ENCODE measurements at places on chromosomes 6 and 20.

DNA sequence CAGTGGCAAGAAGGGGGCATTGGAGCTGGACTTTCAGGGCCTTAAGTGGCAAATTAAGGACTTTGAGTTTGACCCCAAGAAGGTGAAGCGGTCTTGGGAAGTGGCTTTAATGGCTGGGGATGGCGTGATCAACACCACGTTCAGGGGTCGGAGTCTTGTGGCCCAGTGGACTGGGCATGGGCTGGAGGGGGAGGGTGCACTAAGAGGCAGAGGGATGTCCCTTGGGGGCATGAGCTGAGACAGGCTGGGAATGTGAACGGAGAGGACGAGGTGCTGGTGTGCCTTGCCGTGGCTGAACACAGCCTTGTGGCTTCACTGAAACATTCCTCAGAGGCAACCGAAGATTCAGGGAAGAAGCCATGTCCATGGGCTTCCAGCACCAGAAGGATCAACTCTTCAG is 227.0 kb downstream of the SYNDIG1 start:
- DNase-seq, result no peak

- DNase-seq, result no peak
Measured at GRCh38 chr6:90005048-90005827, 111.0 kb downstream of the GJA10 start.

- no peak for DNase-seq
Measured at GRCh38 chr20:9276966-9277468, 208.1 kb downstream of the PLCB4 start.

GRCh38 chr20:36932476-36933426 is 18.8 kb downstream of the SAMHD1 start:
- DNase-seq, result no peak

GRCh38 chr20:48265791-48266190 is 480.5 kb upstream of the SULF2 start:
- DNase-seq, result no peak

DNA sequence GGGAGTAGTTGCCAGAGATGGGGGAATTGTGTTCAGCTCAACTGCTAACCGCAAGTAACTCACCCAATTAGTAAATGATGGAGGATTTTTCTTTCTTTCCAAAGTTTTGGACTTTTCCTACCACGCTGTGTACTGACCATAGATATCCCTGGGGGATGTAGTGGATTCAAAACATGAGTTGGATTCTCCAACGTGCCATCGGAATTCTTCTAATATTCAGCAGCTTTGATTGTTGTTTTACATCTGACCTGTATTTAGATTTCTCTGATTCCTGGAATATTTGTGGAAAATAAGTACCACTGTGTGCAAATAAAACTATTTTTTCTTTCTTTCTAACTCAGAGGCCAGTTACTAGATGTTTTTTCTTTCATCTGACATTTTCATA is 1.1 kb downstream of the CCDC170 start:
- DNase-seq, result no peak

- no peak for DNase-seq
Measured at GRCh38 chr20:25256226-25256859, 8.5 kb downstream of the PYGB start.

GRCh38 chr6:123625696-123626095 is 11.1 kb downstream of the TRDN start:
- DNase-seq, result no peak

GRCh38 chr20:64006902-64007301 is 26.0 kb downstream of the PRPF6 start:
- no peak for DNase-seq

All from stimulated activated CD4-positive, alpha-beta T cell treated with anti-CD3 and anti-CD28 coated beads, Interleukin-12 subunit alpha, Interleukin-12 subunit beta, amount 100 ng/mL, for 48 hours (primary cell).